DMS153 (cell line): ENCODE measurements at places on chromosomes 2 and 18.

- DNase-seq, result no peak
Observed at GRCh38 chr2:117360586-117360985, 453.9 kb upstream of the DDX18 start.

DNA sequence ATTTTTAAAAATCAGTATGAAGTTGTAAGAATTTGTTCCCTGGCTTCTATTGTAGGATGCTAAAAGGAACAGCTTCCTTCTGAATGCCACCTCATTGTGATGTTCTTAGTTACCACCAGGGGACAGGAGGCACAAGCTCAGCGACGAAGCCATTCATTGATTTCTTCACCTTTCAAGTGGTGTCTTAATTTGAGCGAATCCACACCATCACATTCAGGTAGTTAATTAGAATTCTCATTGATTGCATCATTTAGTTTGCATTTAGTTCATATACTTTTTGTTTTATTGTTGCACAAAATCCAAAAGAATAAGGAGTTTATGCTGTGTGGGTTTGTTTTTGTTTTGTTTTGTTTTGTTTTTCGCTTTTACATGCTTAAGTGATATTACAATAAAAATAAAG is 23.1 kb downstream of the CYP27C1 start:
- peak; percentile 47 for DNase-seq

GRCh38 chr2:27628767-27629709 is at the start of the genes CCDC121 and GPN1:
TSS of gene CCDC121 (minus strand) at chr2:27629012. CDS start at chr2:27627799, 1,213 bp downstream.
TSS of gene GPN1 (plus strand) at chr2:27629050. CDS start at chr2:27629059, 9 bp downstream.
- peak; percentile 66 for DNase-seq

DNA sequence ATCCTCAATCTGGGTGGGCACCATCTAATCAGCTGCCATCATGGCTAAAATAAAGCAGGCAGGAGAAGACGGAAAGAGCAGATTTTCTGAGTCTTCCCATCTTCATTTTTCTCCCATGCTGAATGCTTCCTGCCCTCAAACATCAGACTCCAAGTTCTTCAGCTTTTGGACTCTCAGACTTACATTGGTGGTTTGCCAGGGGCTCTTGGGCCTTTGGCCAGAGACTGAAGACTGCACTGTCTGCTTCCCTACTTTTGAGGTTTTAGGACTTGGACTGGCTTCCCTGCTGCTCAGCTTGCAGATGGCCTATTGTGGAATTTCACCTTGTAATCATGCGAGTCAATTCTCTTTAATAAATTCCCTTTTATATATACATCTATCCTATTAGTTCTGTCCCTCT is 36.6 kb downstream of the DIPK1C start:
- no peak for DNase-seq

- no peak for DNase-seq
Observed at GRCh38 chr2:607709-608108, 69.5 kb downstream of the TMEM18 start.

DNA sequence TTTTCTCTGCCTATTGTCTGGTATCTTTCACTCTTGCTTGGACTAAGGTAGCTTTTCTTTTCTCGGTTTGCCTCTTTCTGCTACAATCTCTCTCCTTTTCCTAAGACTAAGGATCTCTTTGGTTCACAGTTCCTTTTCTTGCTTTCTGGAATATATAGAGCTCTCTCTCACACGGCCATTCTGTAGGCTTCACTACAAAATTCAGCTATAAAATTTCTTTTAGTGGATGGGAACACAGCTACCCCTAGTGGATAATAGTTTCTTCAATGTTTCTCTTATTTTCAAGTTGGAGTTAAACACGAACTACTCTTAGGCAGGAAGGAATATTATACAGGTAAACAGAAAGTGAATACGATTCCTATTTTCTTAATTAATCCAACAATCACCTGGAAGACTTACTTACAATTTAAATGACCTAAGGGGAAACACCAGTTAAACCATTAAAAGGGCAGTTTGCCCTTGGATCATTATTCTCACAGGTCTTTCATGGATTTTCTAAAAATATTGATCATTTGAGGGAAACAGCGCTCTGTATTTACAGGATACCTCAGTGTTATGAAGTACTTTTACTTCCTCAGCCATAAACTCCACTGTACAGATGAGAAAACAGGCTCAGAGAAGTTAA is 140.5 kb downstream of the LRP2 start:
- DNase-seq, result peak; percentile 30

DNA sequence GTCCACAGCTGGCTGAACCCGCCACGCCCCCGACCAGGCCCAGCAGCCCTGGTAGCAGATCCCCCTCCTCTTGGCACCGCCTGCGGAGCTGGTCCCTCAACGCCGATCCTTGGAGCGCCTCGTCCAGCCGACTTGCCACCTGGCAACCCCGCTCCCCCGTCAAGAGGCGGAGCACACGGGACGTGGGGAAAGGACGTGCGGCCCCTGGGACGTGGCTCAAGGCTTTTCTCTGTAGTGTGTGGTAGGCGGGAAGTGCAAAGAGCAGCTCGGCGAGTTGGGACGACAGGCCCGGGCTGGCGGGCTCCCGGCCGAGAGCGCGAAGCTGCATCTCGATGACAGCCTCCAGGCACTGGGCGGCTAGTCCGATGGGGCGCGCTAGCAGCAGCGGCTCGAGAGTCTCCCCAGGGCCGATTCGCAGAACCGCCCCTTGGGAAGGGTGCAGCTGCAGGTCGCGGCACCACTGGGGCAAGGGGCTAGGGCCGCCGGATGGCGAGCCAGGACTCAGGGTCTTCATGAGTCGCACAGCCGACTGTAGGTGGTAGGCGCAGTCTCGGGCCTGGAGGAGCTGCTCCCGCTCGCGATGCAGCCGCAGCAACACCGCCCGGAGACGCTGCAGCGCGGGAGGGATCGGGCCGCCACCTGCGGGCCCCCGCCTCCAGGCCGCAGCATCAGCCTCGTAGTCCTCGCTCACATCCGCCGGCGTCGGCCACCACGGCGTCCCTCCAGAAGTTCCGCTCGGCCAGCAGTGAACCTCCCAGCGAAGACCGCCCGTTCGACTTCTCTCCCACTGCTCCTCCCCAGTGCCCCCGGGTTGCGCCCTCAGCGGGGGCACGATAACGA is 617 bp downstream of the CCDC142 start:
- no peak for DNase-seq

GRCh38 chr2:193907561-193907960 is 1712.8 kb upstream of the TMEFF2 start:
- no peak for DNase-seq

DNA sequence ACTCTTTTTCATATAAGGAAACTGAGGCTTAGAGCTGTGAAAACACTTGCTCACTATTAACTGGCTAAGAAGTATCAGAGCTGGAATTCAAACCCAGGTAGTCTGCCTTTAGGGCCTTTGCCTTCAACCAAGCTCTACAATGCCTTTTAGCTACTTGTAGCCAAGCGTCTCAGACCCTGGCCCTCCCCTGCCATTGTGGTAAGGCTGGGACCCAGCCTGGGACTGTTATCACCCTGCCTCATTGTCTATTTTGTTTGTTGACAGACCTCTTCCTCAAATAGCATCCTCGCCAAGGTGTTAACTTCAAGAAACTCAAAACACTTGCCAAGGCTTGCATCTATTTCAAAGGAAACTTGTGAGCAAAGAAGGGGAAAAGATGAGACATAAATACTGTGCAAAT is 76.7 kb upstream of the CD28 start:
- DNase-seq, result no peak

DNA sequence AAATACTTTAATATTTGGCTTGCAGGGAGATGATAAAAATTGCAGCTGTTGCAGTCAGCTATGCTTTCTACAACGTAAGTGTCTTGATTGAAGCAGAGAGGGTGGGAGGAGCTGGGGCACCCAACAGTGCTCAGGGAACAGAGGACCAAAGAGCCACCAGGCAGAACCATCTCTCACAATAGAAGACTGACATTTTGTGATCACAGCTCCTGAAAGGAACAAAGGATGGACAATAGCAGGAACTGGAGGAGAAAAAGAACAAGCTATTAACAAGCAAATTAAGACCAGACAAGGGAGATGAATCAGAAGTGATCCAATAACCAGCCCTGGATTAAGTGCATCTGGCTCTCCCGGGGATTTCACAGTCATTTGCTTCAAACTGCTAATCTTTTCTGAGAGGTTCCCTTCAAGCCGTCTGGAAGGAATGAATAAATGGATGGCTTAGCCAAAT is 65.7 kb upstream of the SMAD2 start:
- no peak for DNase-seq

GRCh38 chr2:200703926-200704637 is 107.6 kb upstream of the BZW1 start:
- no peak for DNase-seq

- DNase-seq, result peak; percentile 26
Observed at GRCh38 chr2:191566344-191566743, 111.6 kb upstream of the NABP1 start.

- no peak for DNase-seq
Observed at GRCh38 chr18:31419457-31419932, 28.0 kb upstream of the DSG3 start.

DNA sequence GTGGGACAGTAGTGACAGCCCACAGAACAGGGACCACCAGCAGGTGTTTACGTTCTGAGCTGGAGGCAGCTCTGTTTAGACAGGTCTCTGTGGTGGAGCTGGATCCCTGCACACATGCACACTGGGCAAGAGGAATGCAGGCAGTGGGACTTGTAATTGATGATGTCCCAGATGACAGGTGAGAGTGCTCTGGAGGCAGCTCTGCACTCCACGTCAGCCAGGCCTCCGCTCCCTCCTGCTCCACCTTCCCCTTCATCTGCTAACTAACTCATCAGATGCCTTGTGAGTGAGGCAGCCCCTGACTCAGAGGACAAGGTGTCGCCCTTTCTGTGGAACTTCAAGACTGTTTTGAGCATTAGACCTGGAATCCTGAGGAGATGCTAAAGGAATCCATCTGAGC is 53.2 kb downstream of the SH3YL1 start:
- no peak for DNase-seq

DNA sequence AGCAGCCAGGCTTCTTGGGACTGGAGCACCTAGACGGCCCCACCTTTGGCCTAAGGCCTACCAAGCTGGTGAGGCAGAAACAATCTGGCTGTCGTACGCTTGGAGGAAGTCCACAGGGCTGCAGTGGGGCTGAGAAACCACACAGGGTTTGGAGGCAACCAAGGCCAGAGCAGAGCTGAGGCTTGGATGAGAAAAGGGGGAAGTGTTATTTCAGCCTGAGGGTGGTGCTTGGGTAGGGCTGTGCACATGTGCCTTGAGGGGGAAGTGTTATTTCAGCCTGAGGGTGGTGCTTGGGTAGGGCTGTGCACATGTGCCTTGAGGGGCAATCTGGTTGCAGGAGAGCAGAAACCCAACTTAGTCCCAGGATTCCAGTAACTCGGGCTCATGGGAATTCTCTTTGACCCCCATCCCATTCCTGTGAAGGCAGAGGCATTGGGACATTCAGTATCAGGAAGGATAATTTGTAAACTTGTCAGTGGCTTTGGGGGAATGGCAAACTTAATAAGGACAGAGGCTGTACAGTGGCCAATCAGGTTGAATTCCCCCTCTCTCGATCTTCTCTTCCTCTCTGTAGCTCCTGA is 971 bp upstream of the FBXO41 start:
- DNase-seq, result no peak

GRCh38 chr2:152031747-152032306 is 67.0 kb downstream of the CACNB4 start:
- DNase-seq, result no peak

DNA sequence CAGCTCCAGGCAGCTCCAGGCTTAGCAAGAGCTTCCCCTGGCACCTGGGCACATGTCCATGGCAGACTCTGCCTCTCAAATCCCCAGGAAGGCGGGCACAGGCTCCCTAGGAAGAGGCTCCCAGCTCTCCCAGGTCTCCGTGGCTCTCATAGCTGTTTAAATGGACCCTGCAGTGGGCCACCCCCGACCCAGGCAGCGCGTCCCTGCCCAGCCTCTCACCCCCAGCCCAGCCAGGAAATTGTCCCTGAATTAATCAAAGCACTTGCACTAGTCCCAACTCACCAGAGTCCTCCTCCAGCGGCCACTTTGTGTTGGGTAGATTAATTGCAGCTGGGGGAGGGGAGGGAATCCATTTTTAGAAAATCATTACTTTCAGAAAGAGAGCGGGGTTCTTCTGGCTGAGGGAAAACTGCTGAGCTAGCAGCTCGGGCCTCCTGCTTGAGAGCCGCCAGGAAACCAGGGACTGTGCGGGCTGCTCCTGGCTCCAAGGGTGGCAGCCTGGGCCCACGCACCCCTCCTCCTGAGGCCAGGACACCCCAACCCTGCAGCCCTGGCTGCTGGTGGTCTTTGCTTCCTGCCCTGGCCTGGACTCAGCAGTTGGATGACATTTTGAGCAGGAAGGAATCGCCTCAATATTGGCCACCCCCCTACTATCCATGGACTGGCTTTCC is 36.0 kb downstream of the SMAD7 start:
- no peak for DNase-seq

DNA sequence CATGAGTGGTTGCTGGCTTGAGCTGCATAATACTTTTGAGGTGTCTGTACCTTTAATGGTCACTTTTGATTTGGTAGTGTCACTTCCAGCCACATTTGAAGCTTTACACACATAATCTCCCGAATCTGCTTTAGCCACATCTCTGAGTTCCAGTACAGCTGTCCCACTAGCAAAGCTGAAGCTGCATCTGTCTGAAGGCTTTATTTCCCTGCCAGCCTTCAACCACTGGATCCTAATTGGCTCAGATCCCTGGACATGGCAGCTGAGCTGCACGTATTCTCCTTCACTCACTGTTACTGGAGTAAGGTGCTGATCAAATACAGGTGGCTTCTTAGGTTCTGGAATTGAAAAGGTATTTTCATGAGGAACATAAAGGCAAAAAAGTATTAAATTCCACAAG is 99.7 kb downstream of the TTN start:
- no peak for DNase-seq

GRCh38 chr2:63613391-63613901 is 24.7 kb downstream of the MDH1 start:
- no peak for DNase-seq

- no peak for DNase-seq
Observed at GRCh38 chr2:227466887-227467600, 4.9 kb upstream of the AGFG1 start.

- DNase-seq, result no peak
Observed at GRCh38 chr2:241686324-241686649, 328 bp downstream of the DTYMK start.

GRCh38 chr2:160647967-160648685 is 154.5 kb upstream of the RBMS1 start:
- DNase-seq, result peak; percentile 22

GRCh38 chr2:240136671-240137292 is 677 bp upstream of the COPS9 start:
- DNase-seq, result no peak

DNA sequence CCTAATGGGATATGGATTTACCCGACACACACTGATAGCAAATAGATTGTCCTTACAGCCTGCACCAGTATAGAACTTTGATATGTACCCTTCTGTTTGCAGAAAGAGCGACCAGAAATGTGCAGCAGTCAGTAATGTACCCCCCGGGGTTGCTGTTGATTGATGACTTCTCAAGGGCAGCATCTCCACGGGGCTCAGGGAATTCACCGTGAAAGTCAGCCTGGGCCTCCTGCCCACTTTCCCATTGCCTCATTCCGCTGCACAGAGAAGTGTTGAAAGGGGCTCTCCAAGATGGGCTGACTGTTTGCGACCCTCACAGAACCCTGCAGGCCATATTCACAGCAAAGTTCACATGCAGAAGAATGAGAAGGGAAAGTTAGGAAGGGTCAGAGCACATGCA is 241.3 kb downstream of the PRKCE start:
- DNase-seq, result no peak
